ENCODE measurements at places on chromosomes 7 and 10. TPM values are rescaled to one million over a fixed set of nuclear protein-coding genes. Genes with fewer than 3 reads are reported as not detected.

GRCh38 chr7:99013266-99014112 lies 130.4 kb downstream of the SMURF1 start:
- DNase-seq, result no peak

GRCh38 chr7:71970725-71971124 lies 441.4 kb downstream of the CALN1 start:
- DNase-seq, result no peak

- DNase-seq, result no peak
Measured at GRCh38 chr10:62186999-62187675, 81.5 kb downstream of the RTKN2 start.

DNA sequence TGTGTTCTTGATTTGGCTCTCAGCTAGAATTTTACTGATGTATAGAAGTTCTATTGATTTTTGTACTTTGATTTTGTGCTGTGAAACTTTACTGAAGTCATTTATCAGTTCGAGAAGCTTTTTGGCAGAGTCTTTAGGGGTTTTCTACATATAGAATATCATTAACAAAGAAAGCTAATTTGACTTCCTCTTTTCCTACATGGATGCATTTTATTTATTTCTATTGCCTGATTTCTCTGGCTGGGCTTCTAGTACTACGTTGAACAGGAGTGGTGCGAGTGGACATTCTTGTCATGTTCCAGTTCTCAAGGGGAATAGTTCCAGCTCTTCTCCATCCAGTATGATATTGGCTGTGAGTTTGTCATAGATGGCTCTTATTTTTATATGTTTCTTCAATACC lies 65.4 kb downstream of the RNF133 start:
- no peak for DNase-seq

- DNase-seq, result no peak
Measured at GRCh38 chr7:130096243-130096827, 26.0 kb downstream of the KLHDC10 start.

- no peak for DNase-seq
Measured at GRCh38 chr10:67306588-67307205, 380.9 kb downstream of the LRRTM3 start.

Gene NPC1L1
- total RNA-seq, result not detected

Gene ANKRD7
- total RNA-seq, result 0.13 TPM

Gene ODAD2
- total RNA-seq, result 0.26 TPM

Gene NRP1
- total RNA-seq, result 65.0 TPM

Gene OR6B1
- not detected for total RNA-seq

Gene CH25H
- total RNA-seq, result 3.6 TPM

All from dermis microvascular lymphatic vessel endothelial cell (primary cell).